ENCODE measurements at places on chromosomes 7 and 10.

DNA sequence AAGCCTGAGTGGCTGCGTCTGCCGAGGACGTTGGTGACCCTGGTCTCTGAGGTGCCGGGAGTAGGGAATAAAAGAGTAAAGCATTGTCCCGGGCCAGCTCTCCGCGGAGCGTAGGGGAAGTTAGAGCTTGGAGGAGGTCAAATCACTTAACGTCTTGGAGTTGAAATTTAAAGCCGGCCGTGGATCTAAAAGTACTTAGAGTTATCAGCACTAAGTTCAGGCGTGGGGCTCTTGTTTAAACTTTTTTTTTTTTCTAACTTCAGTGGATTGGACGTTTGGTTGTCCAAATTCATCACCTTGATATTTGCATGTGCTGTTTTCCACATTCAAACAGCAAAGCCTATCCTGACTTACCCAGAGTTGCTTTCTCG, 700 bp downstream of the NIPSNAP2 start:
- DNase-seq, result no peak

DNA sequence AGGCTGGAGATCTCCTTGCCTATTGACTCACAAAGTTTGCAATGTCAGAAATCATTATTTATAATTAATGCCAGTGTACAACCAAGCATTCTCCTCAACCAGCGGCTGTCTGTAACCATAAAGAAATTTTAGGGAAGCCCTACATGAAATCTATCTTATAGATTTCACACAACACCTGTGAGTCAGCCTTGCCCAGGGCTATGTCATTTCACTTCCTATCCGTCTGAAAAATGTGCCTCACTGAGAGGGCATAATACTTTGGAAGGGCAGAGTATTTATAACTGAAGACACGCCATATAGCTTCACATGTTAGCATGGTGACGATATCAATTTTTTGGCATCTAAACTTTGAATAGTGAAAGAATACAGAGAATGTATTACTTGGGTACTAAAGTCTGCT, 296.6 kb upstream of the ETV1 start:
- DNase-seq, result no peak

DNA sequence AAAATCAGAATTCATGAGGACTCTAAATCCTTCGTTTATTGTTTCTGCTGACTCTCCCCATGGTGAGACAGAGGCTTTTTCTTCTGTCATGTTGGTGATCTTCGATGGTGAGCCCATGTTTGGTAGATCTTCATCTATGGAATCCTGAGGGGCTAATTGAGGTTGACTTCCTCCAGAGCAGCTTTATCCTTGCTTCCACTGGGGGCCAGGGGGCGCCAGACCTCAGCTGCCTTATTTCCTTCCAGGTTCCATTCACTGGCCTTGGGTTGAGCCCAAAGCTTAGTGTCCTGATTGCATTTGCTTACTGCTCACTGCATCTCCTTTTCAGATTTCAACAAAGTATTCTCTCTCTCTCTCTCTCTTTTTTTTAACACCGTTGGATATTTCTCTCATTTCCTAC, 80.7 kb downstream of the GCC1 start:
- DNase-seq, result no peak

DNA sequence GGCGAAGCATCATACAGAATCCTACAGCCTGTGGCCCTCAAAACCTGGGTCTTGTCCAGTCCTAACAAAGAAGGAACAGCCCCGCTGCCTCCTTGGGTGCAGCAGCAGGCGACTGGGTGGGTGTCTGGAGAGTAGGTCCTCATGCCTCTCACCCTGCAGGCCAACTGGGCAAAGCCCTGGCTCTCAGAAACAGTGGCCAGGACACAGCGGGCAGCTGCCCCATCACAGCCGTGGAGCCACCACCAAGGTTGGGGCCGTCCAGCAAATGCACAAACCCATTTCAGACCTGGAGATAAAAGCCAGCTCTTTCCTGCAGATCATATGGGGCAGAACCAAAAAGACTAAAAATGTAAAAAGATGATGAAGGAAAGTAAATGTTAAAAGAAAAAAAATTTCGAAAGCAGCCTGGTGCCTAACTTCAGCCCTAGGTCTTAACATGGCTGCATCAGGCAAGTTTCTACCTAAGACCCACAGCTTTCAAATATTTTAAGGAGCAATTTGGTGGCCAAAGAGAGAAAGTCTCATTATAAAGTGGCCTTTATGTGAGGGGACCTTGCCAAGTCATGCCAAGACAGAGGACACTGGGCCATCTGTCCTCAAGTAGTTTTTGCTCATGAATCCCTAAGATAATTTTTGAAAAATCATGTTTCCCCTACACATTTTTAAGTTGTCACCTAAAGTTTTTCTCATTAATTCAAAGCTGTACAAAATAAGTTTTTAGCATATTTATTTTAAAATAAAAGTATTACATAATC, 142.1 kb downstream of the PAXIP1 start:
- no peak for DNase-seq

GRCh38 chr10:71138166-71138830, 74.1 kb upstream of the UNC5B start:
- DNase-seq, result no peak

- DNase-seq, result no peak
Measured at GRCh38 chr7:29893351-29893965, 87.2 kb downstream of the WIPF3 start.
